Right renal pelvis (tissue), 4 donors: ENCODE measurements at places on chromosomes 2 and 18.

DNA sequence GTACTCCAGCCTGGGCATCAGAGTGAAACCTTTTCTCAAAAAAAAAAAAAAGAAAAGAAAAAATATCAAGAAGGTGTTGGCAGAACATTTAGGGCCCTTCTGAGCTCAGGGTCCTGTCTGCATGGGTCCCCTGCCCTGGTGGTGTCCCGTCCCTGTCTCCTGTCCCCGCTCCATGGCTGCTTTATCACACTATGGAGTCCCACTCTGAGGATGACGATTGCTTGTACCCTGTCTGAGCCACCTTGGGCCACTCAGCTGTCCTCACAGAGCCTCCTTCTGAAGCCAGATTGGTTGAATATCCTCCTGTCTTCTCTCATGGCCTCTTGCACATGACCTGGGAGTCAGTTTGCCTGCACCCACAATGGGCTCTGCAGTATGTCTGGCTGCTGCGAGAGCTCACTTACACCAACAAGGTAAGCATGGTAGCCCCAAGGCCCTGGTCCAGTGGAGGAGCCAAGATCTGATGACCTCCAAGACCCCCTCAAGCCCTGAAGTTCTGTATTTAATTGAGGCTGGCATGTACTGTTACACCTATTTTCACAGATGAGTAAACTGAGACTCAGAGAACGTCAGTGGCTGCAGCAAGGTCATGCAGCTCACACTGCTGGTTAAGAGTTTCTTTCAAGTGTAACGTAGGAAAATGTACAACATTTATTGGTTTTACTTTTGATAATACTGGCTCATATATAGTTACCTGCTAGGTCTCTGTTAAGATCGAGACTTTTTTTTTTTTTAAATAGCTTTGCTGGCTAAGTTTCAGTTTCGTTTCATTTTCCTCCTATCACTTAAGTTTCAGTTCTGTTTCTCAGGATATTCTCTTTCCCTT, 16.9 kb upstream of the ZCCHC2 start:
- no peak for DNase-seq

DNA sequence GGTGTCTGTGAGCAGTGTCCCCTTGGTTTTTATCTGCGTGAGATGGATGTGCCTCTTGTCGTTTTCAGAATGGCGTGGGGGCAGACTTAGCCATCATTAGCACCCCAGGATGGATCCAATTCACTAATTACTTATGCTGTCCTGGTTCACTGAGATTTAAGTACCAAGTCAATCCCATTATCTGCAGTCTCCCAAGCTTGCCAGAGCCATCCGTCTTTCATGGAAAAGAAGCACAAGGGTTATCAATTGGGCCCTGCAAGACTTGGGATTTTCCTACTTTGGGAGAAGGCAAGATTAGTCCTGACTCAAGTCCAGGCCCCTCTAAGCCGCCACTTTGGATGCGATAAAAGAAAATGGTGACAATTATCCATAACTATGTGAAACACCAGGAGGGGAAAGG, 404.0 kb downstream of the TMEM182 start:
- DNase-seq = no peak

DNA sequence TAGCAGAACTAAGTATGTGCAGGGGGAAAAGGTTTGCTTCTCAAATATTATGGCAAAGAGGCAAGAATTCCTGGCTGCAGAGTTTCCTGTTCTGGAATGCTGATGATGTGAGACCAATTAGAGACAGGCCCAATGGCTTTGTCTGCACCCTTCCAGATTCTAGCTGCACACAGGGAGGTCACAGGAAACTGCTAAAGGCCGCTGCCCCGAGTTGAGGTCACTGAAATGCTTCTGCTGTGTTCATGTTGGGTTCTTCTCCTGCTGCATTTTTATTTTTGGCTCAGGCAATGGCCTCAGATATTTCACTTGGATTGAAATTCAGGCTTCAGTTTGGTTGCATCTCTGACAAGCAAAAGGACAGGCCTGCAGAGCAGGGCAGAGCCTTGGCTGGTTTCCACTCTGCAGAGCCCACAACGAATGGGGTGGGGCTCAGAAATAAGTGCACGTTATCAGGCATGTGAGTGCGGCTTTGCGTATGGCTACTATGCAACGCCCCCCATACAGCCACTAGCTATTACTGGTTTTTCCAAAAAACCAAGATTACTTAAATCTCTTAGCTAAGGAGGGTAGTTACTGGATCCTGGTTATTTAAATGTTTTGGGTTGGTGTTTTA, 66.9 kb upstream of the FZD5 start:
- no peak for DNase-seq

DNA sequence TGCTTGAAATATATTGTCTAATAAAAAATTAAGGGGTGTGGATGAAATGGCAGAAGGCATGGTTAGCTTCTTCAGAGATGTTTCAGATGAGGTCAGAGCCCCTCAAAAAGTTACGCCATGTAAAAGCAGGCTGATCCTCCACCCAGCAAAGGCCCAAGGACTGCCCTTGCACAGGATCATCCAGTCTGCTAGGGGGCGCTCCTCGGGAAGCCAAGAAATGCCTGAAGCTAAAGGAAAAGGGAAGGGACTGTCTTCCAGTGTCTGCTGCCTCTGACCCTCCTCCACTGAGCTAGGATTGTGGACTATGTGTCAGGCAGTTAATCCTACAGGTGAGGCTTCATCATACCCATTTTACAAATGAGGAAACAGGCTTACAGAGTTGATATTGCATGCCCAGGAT, 33.8 kb upstream of the TEX51 start:
- no peak for DNase-seq

- DNase-seq = no peak
These were observed 1303.3 kb downstream of the SUCLG1 start for GRCh38 chr2:83155826-83156225.

- DNase-seq = no peak
These were observed 54.0 kb upstream of the STRN start for GRCh38 chr2:37020212-37020886.

DNA sequence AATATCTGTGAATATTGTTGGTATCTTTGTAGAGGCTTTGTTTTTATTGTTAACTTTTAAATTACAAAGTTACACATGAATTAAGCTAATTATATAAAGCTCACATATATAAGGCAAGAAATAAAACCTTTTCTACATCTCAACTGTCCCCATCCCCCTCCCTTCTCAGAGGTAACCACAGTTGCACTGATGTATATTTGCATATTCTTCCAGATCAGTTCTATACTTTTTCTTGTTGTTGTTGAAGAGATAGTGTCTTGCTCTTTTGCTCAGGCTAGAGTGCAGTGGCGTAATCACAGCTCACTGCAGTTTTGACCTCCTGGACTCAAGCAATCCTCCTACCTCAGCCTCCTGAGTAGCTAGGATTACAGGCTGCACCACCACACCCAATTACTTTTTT, 36.0 kb upstream of the CDC42EP3 start:
- DNase-seq = no peak

GRCh38 chr2:162967147-162967546, 128.6 kb upstream of the KCNH7 start:
- no peak for DNase-seq

DNA sequence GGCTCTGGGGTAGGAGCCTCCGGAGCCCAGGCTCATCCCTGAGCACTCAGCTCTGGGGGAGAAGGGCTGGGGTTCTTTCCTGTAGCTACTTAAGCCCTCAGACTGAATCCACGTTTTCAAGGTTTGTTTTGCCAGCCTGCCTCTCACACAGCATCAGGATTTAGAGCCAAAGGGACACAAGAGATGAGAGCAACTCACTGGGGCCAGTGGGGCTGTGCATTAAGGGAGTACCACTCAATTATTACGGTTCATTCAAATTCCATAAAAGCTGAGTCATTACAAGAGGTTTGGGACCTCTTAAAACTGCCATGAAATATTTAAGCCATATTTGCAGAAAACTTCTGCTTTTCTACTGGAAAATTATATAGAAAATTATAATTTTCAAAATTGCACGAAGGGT, 17.1 kb upstream of the SNED1 start:
- no peak for DNase-seq

DNA sequence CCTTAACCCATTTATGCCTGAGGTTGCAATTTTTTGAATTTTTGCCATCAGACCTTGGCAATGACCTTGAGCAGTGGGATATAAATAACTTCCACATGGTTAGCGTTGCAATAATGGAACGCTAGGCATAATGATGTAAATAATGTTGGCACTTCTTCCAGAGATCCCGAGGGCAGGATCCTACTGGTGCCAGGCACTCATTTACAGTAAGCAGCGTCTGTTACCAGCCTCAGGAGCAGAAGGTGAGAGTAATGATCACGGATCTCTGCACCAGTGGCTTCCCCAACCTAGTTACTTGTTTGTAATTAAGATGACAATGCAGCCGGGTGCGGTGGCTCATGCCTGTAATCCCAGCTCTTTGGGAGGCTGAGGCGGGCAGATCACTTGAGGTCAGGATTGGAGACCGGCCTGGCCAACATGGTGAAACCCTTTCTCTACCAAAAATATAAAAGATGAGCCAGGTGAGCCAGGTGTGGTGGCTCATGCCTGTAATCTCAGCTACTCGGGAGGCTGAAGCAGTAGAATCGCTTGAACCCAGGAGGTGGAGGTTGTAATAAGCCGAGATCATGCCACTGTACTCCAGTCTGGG, 41.9 kb downstream of the CPO start:
- no peak for DNase-seq

DNA sequence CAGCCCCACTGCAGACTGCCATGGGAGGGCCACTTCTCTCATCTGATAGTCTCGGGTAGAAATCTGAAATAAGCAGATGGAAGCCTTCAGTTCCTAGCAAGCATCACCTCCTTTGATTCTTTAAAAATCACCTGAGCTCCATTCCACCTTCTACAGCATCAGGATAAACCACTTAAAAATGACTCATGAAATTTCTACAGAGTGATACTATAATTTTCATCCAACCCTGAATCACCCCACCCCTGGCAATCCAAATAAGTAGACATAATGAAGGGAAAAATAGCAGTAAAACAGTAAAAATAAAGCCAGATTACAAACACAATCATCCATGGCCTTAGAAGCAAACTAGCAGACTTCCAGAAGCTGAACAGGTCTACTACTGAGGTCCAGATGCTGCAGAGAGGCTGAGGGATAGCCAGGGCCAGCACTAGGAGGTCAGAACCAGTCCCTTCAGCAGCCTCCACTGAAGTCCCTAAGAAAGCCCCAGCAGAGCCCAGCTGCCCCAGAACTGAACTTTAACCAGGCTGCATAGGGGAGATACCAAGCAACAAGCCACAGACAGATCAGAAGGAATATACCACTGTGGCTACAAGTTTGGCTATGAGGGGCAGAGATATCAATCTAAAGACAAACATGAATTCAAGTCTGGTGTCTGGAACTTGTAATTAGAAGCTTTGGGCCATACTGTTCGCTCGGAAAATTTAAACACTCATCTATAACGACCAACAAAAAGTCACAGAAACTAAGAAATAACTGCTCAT, 54.7 kb upstream of the RNU4ATAC start:
- no peak for DNase-seq

DNA sequence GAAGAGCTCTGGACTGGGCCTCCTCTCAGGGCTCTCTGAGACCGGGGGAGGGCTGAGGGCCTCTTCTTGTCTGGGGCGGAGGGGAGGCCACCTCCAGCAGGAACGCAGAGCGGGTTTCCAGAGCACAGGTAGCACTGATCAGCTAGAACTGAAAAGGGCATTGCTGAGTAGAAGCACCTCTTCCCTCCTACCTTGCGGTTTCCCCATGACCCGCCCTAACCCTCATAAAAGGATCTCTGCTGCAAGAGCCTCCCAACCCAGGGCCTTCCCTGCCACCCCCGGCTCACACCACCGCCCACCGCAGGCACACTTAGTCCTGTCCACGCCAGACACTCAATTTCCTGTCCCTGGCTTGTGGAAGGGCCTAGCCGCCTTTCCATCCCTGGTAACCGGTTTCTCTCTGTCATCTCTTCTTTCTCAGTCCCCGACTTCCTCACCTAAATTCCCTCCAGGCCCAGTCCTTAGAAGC, 966 bp downstream of the ADCY3 start:
- no peak for DNase-seq

DNA sequence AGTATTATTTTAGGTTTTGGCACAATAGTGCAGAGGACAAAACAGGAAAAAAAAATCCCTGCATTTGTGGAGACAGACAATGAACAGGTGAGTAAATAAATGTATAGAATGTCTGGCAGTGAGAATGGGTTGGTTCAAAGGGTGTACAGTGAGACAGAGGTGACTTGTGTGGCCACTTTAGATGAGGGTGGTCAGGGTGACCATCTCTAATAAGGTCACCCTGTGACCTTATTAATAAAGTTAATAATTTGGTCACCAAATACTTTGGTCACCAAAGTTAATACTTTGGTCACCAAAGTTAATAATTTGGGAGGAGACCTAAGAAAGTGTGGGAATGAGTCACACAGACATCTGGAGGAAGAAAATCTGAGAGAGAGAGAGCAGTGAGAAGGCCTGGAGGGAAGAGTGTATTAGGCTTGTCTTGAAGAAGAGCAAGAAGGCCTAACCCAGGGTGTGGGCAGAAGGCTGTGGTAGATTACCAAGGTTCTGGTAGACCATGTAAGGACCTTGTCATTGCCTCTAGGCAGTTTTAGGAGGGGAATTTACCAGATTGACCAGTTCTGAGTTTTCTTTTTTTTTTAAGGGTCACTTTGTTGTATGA, 1368.4 kb upstream of the CELF4 start:
- no peak for DNase-seq

GRCh38 chr2:145874466-145874865, 1354.5 kb upstream of the ZEB2 start:
- DNase-seq = no peak
